Bone marrow (tissue), 2 donors: ENCODE measurements at places on chromosomes 3 and 15.

DNA sequence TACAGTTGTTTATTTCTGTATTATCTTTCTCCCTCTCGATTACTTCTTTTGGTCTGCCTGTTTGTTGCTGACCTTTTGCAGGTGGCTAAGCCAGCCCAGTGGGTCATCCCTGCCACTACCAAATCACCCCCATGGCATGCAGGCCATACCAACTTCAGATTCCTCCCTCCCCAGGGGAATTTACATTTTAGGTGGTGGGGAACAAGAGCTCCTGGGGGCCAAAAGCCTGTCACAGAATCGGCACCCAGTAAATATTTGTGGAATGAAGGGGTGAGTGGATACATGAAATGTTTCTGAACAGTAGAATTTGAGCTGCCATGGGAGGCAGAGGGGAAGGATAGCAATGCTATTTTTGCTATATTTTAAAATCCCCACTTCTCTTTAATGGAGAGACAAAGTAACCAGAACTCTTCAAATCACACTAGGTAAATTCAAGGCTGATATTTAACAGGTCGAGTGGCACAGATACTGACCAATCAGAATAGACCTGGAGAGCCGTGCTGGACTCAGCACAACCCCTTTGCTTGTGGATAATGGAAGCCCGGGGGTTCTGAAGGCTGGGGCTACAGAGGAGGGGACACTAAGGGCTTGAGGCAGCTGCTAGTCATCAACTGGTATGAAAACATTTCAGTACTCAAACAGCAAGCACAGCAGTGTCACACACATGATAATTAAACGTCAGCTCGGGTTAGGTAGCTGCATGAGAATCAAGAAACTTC, 54.3 kb upstream of the SMAD3 start:
- no peak for DNase-seq

- no peak for DNase-seq
These were observed 360.7 kb upstream of the ICE2 start for GRCh38 chr15:60839510-60840211.

- no peak for DNase-seq
These were observed 3.7 kb downstream of the MDFIC2 start for GRCh38 chr3:70308760-70309159.

GRCh38 chr3:112005091-112005672, 6.5 kb downstream of the TAGLN3 start:
- no peak for DNase-seq

- DNase-seq, result no peak
These were observed 32.1 kb upstream of the TIMP4 start for GRCh38 chr3:12190832-12191231.

DNA sequence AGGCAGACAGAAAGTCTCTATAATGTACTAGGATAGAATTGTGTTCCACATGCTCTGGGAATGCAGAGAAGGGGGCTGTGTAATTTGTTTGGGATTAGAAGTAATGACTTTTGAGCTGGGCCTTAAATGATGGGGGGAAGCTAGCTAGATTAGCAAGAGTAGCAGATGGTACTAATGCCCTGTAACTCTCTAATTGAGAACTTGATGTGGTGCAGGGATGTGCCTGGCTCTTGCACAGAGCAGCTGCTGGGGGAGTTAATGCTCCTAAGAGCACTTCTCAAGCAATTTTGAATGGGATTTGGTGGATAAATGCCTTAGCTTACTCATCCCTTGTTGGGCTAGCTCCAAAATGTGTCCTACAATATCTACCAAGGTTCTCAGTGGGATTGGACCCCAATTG, 12.4 kb upstream of the SYN2 start:
- no peak for DNase-seq

DNA sequence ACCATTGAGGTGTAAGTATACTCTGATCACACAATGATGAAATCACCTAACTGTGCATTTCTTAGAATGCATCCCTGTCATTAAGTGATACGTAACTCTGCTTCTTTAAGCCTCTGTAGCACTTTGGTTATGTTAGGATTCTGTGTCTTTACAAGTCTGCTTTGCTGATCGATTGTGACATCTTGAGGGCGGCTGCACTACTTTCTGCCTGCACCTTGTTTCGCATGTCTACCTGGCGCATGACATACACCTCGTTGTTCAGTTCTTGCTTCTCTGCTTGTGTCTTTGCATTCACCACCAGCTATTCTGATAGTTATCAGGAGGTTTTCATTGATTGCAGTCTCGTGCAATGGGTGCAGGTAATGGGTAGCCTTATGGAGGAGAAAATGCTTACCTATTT, 32.7 kb downstream of the IGF1R start:
- no peak for DNase-seq

GRCh38 chr3:58167431-58168351, 43.1 kb downstream of the DNASE1L3 start:
- no peak for DNase-seq

DNA sequence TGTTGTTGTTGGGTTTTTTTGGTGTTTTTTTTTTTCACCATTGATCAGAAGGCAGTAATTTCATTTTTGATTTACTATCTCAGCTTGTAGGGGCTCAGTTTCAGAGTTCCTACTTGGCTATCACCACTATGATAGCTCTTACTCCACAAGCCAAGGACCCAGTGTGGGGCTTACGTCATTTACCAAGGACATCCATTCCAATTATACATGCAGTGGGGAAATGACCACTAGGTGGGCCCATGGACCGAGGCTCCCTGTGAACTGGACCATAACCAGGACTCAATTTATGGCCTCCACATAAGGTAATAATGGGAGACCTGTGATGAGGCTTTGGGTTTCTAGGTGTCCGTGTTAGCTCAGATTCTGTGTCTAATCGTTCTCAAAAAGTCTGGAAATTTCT, 67.5 kb upstream of the CACNA1D start:
- DNase-seq, result no peak

DNA sequence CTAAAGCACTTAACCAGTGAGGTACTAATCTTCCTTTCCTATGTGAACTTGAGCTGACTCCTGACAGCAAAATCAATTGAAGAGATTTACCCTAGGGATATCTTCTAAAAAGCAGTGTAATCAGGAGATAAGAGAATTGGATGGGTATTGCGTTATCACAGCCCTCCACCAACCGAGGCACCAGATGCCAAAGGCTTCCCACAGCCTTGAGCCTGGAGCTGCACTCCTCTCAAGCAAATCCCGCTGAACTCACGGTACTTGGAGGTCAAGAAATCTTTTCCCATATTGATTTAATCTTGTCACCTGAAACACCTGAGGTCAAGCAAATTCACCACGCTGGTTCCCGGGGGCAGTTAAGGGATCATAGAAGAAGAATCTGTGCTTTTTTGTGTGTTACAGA, 346.8 kb downstream of the TBL1XR1 start:
- no peak for DNase-seq

GRCh38 chr3:161371441-161372320, at the start of gene SPTSSB:
Gene SPTSSB (minus strand): TSS chr3:161371517. CDS start chr3:161346323, 25,194 bp downstream.
- peak; percentile 11 for DNase-seq

- no peak for DNase-seq
These were observed 630.4 kb downstream of the CADM2 start for GRCh38 chr3:85589145-85589544.

DNA sequence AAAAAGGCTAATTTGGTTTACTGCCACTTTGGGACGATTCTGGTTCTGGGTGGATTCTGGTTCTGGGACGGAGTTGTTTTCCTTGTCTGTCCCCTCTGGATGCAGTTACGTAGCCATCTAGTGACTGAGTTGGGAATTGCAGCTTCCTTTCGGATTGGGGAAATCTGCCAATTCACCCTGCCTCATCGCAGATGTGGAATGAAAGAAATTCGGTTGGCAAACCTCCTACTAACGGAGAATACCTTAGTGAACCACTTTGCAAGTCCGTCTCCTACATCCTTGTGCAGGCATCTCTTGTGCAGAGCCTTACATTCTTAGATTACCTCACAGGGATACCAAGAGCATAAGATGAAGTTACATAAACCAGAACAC, 31.5 kb upstream of the AP4E1 start:
- peak; percentile 60 for DNase-seq

GRCh38 chr3:187935623-187936156, 190.4 kb upstream of the BCL6 start:
- DNase-seq, result no peak

DNA sequence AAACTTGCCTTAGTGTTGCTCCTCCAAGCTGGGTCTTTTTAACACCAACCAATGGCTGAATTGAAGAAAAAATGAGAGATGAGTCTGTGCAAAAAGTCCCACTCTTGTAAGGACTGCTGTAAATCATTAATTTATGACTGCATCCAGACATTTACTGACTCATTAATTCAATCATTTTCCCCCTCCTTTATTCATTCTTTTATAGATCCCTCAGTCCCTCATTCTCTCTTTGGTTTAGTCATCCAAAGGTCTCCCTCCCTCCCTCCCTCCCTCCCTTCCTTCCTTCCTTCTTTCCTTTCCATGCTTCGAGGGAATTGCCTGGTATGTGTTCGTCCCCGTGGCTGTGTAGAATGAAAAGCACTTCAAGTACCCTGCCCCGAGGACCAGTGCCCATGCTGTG, 35.3 kb upstream of the MRPS22 start:
- DNase-seq, result no peak

- DNase-seq, result no peak
These were observed 58.9 kb upstream of the ACTC1 start for GRCh38 chr15:34854232-34854631.

DNA sequence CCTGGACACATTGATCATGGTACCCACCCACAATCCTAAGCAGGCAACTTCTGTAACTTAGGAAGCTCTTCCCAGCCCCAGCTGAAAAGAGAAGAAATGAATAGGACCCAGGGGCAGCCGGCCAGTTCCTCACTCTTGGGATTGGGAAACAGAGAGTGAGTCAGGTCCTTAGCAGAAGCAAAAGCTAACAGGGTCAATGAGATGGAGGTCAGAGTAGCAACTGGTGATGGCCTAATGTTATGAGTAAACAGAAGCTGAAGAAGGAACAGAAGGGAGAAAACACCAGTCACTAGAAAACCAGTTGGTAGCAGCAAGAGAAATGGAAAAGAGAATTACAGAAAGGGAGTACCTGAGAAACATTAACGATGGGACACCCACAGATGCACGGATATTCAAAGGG, 20.0 kb downstream of the RIOX2 start:
- DNase-seq, result peak; percentile 8

DNA sequence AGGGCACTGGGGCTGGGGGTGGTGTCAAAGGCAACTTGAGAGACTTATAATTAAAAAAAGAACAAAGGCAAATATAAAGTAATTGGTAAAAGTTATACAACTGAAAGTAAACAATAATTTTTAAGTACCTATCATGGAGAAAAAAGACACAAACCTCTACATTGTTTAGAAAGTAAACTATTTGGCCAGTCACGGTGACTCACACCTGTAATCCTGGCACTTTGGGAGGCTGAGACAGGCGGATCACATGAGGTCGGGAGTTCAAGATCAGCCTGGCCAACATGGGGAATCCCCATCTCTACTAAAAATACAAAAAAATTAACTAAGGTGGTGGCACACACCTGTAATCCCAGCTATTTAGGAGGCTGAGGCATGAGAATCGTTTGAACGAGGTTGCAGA, 25.8 kb downstream of the RPSA start:
- DNase-seq, result no peak

- DNase-seq, result no peak
These were observed 9.0 kb downstream of the UBXN7 start for GRCh38 chr3:196423044-196423781.

- no peak for DNase-seq
These were observed 464 bp downstream of the SOX2 start for GRCh38 chr3:181712226-181712552.

DNA sequence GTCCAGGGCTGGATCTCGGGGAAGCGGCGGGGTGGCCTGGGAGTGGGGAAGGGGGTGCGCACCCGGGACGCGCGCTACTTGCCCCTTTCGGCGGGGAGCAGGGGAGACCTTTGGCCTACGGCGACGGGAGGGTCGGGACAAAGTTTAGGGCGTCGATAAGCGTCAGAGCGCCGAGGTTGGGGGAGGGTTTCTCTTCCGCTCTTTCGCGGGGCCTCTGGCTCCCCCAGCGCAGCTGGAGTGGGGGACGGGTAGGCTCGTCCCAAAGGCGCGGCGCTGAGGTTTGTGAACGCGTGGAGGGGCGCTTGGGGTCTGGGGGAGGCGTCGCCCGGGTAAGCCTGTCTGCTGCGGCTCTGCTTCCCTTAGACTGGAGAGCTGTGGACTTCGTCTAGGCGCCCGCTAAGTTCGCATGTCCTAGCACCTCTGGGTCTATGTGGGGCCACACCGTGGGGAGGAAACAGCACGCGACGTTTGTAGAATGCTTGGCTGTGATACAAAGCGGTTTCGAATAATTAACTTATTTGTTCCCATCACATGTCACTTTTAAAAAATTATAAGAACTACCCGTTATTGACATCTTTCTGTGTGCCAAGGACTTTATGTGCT, 527 bp downstream of the B2M start:
- peak; percentile 69 for DNase-seq

DNA sequence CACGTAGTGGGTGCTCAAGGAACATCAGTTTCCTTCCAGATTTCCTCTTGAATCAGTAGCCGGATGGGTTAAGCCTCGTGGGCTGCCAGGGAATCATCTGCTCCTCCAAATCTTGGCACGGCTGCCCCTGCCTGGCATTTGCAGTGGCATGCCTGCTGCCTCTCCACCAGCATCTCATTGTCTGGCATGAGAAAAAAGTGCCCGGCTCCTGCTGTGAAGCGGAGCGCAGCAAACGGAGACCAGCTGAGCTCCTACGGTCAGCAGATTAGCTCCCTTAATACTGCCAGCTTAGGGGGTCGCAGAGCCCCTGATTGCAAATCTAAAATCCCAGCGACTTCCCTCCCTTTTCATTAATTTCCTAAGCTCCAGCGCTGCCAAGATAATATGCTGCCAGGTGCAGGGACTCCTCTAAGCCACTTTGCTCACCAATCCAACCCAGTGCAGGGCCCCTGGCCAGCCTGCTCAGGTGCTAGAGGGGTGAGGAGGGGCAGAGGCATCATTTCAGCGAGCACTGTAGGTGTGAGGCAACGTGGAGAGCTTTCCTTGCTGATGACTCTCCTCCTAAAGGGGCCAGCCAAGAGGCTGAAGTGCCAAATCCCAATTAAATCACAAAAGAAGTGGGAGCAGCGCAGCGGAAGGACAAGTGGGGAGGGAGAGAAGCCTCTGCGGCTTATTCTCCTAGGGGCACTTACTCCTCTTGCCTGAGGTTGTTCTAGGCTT, 49.6 kb upstream of the ST8SIA2 start:
- no peak for DNase-seq

GRCh38 chr3:38049358-38050126, 10.5 kb downstream of the DLEC1 start:
- no peak for DNase-seq

GRCh38 chr3:37864904-37865303, 3.2 kb downstream of the CTDSPL start:
- DNase-seq, result no peak

- DNase-seq, result no peak
These were observed 15.3 kb upstream of the ABHD17C start for GRCh38 chr15:80679804-80680175.

GRCh38 chr3:170442947-170443346, 24.3 kb downstream of the CLDN11 start:
- no peak for DNase-seq

- no peak for DNase-seq
These were observed 35.9 kb downstream of the SLC12A1 start for GRCh38 chr15:48242015-48242414.

GRCh38 chr15:34240537-34240936, 15.7 kb downstream of the EMC4 start:
- DNase-seq, result no peak
